Retina (tissue), 1 donor: ENCODE measurements at places on chromosomes 5 and 9.
A peak's percentile ranks its signal among the peaks of the same experiment; 100 is the strongest.

DNA sequence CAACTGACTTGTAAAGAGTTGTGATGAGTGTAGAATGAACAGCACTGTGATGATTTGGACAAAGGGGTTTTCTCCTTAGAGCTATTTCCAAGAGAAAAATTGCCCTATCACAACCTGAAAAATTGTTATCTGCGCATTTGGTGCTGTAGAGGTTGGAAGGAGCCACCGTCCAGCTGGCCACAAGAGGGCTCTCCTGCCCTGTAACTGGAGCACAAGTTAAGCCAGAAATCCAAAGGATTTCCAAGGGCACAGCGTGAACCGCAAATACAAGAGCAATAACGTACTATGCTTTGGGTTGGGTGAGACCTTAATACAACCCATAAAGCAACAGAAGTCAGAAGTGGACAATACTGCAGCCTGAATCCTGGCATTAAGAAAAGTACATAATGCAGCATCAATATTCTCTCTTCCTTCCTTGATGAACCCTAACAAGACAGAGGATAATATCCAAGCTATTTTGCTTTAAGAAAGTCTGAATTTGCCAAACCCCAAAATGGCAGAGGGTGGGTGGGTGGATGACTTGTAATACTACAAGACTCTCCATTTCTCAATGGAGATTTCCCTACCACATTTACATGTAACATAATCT lies 56.8 kb upstream of the SMIM32 start:
- DNase-seq = peak; percentile 71

GRCh38 chr5:55222985-55223811 lies 3.9 kb downstream of the MCIDAS start:
- DNase-seq = peak; percentile 85

- DNase-seq = no peak
These were observed 593.8 kb downstream of the CDK5RAP2 start for GRCh38 chr9:119986205-119986604.

GRCh38 chr9:94479757-94480156 lies 75.1 kb upstream of the PCAT7 start:
- DNase-seq = no peak

GRCh38 chr9:121613009-121613752 lies 38.3 kb upstream of the DAB2IP start:
- DNase-seq = no peak

DNA sequence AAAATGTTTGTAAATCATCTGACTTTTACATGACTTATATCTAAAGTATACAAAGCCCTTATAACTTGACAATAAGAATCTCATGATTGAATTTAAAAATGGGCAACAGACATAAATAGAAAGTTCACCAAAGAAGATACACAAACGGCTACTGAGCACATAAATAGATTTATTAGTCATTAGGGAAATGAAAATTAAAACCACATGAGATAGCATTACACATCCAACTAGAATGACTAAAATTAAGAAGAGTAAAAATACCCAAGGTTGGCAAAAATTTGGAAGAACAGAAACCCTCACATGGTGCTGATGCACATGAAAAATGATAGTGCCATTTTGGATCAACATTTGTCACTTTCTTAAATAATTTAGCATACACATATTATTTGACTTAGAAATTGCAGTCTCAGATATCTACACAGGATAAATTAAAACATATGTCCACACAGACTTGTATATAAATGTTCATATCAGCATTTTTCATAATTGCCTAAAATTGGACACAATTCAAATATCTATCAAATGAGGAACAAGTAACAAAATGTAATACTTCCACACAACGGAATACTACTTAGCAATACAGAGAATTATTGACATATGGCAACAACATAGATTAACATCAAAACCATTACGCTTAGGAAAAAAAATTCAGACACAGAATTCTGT lies 359.1 kb upstream of the DAB2 start:
- DNase-seq = no peak

DNA sequence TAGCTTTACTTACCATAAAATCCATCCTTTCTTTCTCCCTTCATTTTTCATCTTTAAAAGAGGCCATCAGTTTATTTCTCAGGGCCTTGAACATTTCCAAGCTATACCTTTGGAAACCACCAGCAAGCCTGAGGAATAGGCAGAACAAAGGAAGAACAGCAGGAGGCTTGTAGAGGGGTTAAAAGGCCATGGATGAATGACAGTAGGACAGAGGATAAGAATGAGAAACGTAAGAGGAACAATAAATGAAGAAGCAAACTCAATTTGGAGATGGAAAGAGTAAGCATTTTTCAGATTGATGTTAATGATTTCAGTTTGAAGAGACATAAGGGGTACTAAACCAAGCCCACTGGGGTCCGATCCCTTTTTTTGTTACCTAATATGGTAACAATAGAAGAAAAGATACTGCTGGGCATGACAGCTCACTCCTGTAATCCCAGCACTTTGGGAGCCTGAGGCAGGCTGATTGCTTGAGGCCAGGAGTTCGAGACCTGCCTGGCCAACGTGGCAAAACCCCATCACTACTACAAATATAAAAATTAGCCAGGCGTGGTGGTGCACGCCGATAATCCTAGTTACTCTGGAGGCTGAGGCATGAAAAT lies 106.6 kb upstream of the NMUR2 start:
- DNase-seq = peak; percentile 63

DNA sequence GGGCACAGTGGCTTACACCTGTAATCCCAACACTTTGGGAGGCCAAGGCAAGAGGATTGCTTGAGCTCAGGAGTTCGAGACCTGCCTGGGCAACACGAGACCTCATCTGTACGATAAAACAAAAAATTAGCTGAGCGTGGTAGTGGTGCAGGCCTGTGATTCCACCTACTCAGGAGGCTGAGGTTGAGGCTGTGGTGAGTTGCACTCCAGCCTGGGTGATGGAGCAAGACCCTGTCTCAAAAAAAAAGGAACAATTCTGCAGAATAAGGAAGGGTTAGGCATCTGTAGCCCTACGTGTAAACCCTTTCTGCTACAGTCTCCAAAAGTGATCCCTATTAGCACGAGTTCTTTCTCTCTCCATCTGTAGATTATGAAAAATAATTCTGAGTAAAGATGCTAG lies 19.9 kb downstream of the CDC26 start:
- DNase-seq = no peak

DNA sequence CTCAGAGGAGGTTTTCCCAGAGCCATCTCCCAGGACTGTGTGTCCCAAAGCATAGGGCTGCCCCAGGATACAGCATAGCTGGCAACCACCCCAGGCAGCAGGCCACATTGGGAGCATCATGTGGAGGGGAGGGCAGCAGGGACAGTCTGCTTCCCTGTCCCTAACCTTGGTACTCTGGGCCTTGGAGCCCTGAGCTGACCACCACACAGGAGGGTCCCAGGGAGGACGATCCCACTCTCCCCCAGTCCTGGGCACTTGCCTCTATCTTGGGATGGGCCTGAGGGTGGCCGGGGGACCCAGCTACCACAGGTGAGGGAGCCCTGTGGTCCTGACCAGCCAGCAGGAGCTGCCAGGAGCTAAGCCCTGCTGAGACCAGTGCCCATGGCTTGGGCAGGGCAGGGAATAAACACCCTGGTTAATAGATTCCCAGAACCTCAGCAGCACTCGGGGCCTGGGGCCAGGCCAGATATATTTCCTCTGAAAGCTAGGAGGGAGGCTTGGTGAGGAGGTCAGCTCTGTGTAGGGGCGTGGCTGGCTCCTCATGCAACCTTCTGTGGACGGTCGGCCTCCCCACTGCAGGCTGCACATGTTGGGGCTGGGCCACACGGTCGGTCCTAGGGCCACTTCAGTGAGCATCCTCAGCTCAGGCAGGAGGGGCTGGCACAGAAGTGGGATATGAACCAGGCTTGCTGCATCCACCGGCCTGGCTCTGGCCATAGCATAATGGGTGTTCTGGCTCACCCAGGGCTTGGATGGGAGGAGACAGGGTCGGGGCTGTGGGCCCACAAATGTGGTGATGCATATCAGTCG lies 4.2 kb downstream of the NINJ1 start:
- no peak for DNase-seq

GRCh38 chr9:94796687-94797086 lies 70.2 kb downstream of the AOPEP start:
- no peak for DNase-seq

DNA sequence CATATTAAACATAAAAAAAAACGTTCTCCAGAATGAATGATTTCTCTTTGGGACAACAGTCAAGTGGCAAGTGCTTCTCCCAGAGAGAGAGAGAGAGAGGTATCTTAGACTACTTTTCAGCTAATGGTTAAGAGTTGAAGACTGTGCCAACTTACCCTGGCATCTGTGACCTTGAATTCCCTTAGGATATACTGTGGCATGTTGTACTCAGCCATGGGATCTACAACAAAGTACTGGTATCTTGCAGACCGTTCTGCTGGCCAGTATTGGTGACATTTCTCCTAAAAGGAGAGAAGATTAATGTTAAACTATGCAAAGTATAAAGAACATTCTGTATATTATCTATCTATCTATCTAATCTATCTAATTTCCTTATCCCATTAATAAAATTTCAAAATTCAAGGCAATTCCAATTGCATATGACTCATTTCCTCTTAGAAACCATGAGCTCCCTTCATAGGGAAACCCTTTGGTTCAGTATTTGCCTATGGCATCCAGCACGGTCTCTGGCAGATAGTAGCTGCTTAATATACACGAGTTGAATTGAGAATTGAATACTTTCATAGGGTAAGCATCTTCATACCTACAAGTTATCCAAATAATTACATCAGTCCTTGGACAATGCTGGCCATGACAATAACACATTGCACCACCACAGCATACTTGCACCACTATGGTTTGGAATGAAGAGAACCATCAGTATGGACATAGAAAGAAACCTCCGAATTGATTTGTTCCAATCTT lies 539.4 kb upstream of the DMAC1 start:
- no peak for DNase-seq

- DNase-seq = no peak
These were observed 29.4 kb upstream of the FGF1 start for GRCh38 chr5:142715291-142715690.

GRCh38 chr9:121946465-121946864 lies 146.6 kb downstream of the TTLL11 start:
- no peak for DNase-seq

GRCh38 chr5:74231697-74232096 lies 408.8 kb downstream of the ENC1 start:
- DNase-seq = no peak
